DMS53 (cell line): ENCODE measurements at places on chromosomes 3 and 15.

DNA sequence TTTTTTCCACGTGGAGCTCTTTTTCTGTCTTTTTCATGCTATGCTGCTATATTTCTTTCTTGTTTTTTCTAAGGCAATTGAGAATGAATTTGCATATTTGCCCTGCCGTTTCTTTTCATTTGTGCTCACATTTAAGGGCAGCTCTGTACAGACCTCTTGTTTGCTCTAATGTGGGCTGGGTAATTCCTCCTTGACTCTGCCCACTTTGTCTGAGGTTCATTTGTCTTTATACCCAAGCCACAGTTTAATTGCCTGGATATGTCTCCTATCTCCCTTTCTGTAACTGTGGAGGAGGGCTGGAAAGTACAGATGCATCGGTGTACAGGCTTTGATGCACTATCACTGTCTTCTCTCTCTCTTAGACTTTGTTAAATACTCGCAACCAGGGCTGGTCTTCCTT lies 195.9 kb downstream of the EPHB1 start:
- DNase-seq, result no peak

GRCh38 chr3:56839784-56840715 lies 38.3 kb upstream of the ARHGEF3 start:
- peak; percentile 66 for DNase-seq

DNA sequence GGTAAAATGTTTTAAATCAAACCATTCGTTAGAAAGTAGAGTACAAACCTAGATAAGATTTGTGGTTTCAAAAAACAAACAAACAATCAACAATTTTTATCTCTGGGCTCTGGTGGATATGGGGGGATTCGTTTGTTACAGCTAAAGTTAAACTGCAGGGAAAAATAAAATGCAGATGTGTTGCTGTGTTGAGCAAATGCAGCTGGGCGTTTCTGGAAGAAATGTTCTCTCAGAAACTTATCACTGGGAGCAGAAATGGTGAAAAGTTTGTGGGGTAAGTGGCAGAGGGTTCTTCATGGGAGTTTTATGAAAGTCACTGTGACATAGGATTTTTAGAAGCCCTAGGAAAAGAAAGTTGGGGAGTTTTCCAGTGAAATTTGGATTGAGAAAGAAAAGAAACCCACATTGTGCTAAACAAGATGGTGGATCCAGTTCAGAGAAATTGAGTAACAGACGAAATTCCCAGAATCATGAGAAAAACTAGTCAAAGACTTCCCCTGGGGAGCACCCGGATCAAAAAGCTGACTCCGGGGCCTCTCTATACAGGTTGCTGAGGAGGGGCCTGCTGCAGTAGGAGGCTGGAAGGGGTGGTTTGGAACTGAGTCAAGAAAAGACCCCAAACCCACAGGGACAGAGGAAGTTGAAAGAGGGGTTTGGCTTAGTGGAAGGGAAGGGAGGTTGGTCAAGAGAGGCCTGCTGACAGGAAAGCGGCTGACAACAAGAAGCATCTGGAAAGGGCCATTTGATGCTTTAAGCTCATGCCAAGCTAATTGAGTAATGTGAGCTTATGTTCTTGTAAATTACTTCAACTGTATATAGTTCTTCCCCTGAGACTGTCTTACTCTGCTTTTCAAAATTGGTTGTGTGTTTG lies 108.7 kb downstream of the RARB start:
- DNase-seq, result no peak

- no peak for DNase-seq
Measured at GRCh38 chr3:35971686-35972085, 332.4 kb downstream of the ARPP21 start.
